Fibroblast of villous mesenchyme (primary cell): ENCODE measurements at places on chromosomes 1 and 21. TPM values are rescaled to one million over a fixed set of nuclear protein-coding genes. Genes with fewer than 3 reads are reported as not detected.

GRCh38 chr1:154845174-154845573 is 24.9 kb downstream of the KCNN3 start:
- no peak for DNase-seq

DNA sequence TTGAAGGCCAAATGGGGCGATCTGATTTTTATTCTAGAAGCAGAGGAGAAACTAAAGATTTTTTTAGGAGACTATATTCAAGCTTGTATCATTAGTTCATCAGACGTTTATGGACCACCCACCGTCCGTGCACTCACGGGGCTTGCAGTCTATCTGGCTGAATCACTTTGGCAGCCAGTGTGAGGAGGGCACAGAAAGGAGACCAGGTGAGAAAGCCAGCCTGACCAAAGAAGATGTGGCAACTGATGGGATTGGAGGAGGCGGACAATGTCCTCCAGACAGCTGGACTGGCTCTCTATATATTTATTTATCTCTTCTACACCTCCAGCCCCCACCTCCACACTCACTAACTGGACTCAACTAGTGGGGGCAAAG is 822 bp upstream of the ELOVL1 start:
- DNase-seq: no peak

DNA sequence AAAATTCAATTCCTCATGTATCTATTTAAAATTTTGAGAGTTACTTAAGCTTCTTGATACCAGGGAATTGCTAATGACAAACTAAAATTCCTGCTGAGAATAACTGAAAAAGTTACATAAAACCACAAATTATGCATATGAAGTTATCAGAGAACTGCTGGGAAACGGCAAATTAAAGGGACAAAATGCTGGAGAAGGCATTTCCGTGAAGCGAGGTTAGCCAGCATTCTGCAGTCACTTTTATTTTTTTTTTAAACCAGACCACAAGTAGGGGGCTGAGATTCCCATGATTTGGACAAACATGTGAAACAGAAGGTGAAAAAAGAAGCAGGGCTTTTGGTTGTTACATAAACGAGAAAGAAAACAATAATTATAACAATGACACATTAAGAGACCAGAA is 737.6 kb upstream of the CHRM3 start:
- DNase-seq: no peak

Gene OR2L13
- not detected in 2 replicates for total RNA-seq

GRCh38 chr1:235741294-235741693 is 91.7 kb upstream of the GNG4 start:
- DNase-seq: peak; percentile 70
